ENCODE measurements at places on chromosomes 3 and 15. TPM values are rescaled to one million over a fixed set of nuclear protein-coding genes. Genes with fewer than 3 reads are reported as not detected.

- H3K4me1 ChIP-seq: no peaks in the 10 kb centered on the region
- no peaks in the 10 kb centered on the region for H3K36me3 ChIP-seq
- no peaks in the 10 kb centered on the region for H3K27me3 ChIP-seq
- no peak overlapping the region for H3K4me3 ChIP-seq
- DNase-seq: no peak
Observed at GRCh38 chr15:79178594-79178993, 88.0 kb upstream of the RASGRF1 start.

- no peaks in the 10 kb centered on the region for H3K36me3 ChIP-seq
- H3K27ac ChIP-seq: no peak overlapping the region
- H3K27me3 ChIP-seq: no peaks in the 10 kb centered on the region
- DNase-seq: no peak
Observed at GRCh38 chr3:189455009-189455408, 176.2 kb upstream of the TP63 start.

DNA sequence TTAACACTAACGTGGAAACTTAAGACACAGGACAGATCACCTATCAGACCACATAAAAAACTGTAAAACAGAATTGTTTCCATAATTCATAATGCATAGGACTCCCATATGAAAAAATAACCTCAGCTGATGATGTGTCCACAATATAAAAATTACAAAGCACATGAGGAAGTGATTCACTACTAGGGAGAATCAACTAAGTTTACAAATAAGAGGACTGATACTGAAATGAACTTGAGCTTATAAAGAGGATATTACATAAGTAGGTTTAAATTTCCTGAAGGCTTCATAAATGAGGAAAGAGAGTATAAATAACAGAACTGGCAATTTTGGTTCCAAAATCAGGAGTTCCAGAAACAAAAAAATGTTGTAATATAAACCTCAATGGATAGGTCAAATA lies 111.9 kb downstream of the SAMMSON start:
- no peaks in the 10 kb centered on the region for H3K36me3 ChIP-seq
- H3K4me1 ChIP-seq: no peaks in the 10 kb centered on the region
- H3K4me3 ChIP-seq: no peak overlapping the region
- DNase-seq: no peak
- H3K27ac ChIP-seq: no peak overlapping the region
- H3K27me3 ChIP-seq: no peaks in the 10 kb centered on the region

TBC1D23 gene
- 53.1 TPM for total RNA-seq

- no peak overlapping the region for H3K27ac ChIP-seq
- no peaks in the 10 kb centered on the region for H3K4me1 ChIP-seq
- DNase-seq: no peak
- H3K4me3 ChIP-seq: no peak overlapping the region
- no peaks in the 10 kb centered on the region for H3K36me3 ChIP-seq
Observed at GRCh38 chr3:27639271-27639670, 82.9 kb downstream of the EOMES start.

DNA sequence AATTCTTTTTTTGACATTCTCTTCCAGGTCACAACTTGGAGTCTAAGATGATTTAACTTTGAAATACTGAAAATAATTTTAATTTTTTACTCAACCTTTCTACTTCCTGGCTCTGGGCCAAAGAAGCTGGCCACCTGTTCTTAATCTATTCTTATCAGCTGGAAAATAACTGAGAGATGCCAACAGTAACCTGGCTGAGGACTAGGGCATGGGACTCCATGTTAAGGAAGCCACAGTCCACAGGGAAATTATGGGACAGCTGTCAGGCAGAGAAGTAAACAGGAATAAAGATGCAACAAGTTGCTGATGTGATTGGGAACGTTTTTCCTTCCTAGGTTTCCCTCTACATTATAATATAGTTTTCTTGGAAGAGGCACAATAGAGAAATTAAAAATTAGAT lies 84.7 kb upstream of the CPNE4 start:
- no peak overlapping the region for H3K4me3 ChIP-seq
- no peaks in the 10 kb centered on the region for H3K27me3 ChIP-seq
- no peaks in the 10 kb centered on the region for H3K4me1 ChIP-seq
- DNase-seq: no peak
- no peak overlapping the region for H3K27ac ChIP-seq
- no peaks in the 10 kb centered on the region for H3K36me3 ChIP-seq
